ENCODE measurements at places on chromosomes 1 and 21.

- DNase-seq: no peak
Observed at GRCh38 chr1:3237994-3238702, 169.1 kb downstream of the PRDM16 start.

DNA sequence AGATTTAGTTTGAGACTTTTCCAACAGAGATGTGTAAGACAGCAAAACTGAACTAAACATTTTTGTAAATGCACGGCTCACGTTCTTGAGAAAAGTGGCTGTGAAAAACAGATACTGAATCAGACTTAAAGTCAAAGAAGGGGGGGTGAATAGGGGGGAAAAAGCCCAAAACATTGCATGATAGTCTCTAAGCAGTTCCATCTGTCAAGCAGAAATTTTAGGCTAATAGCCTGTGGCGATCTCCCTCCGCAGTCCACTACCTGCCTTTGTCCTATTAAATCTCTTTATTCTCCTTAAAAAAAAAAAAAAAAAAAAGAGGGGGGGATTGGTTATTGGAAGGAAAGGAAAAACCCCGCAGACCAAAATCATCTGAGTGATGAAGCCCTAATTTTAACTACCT is 217.6 kb upstream of the NFIA start:
- DNase-seq: no peak

DNA sequence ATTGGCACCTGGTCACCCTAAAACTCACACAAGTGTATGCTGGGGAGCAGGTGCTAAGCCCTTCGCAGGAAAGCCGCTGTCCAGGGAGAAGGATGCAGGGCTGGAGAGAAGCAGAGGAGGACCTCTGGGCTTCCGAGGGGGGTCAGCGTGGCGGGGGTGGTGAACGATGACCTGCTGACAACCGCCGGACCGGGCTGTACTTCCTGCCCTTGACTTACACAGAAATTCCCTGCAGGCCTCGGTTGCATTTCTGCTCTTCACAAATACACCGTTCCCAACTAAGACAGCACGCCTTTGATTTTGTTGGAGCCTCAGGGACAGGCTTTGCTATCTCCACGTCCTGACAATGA is 37.6 kb downstream of the SLC2A7 start:
- no peak for DNase-seq

DNA sequence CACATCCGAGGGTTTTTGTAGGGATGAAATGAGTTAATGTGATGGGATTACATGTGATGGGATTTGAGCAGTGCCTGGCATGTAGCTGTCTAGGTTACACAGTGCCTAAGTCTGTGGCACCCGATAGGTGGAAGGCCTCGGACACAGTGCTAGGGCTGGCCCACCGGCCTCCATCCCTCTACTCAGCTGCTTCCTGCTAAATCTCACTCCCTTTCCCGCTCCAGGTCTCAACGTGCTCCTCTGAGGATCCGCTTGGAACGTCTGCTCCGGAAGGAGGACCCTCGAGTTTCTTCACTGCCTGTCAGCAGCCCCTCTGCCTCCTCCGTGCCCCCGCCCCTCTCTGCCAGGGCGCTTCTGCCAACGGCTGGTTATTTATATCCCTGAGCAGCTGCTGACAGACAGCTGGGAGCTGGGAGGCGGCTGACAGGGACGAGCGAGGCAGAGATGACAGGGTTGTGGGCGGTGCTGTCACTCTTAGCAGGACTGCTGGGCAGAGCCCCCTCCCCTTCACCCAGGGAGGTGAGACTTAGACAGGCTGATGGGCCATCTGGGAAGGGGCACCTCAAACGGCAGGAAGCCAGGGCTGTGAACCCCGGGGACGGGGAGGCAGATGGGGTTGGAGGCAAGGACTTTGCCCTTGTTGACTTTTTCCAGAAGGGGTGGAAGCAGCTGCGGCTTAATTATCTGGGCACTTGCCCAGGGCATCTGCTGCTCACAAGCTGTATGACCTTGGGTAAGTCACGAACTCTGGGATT is 26.6 kb upstream of the LRRN2 start:
- DNase-seq: peak; percentile 71

GRCh38 chr1:111217183-111217910 is 10.2 kb upstream of the CHI3L2 start:
- no peak for DNase-seq

DNA sequence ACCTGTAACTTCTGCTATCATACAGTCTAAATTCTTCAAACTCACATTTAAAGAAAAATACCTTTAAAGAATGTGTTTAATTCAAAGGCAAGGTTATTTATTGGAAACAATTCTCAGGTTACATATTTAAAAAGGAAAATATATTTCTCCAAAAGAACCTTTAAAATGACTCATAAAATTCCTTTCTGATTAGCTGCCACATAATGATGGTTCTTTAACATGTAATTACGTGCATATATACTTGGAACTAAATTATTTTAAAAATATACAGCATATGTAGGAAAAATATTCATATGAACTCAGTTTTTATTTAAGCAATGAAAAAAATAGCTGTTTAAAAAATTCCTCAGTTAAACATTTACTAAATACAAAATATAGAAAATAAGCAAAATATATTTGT is 173.6 kb downstream of the COP1 start:
- no peak for DNase-seq

DNA sequence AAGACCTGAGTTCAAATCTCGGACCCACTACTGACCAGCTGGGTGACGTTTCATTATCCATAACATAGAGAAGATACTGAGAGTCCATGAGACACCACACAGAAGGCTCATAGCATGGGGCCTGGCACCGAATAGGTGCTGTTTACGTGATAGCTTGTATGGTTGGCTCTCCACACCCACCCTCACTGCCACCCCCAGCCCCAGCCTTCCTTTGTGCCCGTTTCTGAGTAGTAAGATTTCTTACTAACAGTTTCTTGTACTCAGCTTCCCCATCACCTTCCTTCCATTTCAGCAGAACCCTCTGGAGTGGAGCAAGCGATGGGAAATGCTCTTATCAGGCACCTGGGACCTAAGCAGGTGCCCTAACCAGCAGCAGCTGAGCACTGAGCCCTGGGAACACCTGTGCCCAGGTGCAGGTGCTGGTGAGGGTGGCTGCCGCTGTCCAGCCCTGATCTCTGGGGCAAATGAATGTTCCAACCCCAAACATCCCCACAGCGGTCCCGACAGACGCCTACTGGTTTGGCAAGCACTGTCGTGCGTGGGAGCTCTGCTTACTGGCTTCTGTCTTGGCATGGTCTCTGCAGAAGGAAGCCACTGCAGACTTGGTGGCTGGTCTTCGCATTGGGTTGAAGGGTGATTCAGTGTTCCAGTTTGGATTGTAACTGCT is 225.4 kb downstream of the CAMTA1 start:
- no peak for DNase-seq

DNA sequence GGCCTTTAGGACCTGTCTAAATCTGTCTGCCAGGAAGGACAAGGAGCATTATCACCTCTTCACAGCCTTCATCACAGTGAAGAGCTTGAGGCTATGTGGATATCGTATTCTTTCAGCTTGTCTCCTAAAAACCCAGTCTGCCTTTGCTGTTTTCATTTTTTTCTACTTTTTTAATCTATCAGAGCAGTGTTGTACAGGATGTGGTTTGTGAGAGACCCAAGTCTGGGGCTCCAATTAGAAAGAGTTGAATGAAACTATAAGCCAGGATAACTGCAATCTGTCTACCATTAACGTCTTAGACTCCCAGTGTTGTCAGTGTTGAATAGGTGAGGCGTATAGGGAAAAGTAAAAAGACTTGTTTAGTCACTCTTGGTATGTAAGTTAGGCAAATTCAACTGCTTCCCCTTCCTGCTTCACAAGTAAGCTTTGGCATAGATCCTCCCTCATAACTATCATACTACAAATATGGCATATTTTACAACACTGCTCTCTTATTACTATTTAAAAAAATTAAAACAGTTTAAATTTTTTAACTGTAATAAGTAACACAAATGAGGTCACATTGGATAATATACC is 1225.8 kb upstream of the PRMT6 start:
- DNase-seq: no peak

- DNase-seq: peak; percentile 44
Observed at GRCh38 chr1:164659621-164660411, 100.8 kb downstream of the PBX1 start.

GRCh38 chr1:214648801-214649200 is 45.8 kb downstream of the CENPF start:
- no peak for DNase-seq

- DNase-seq: no peak
Observed at GRCh38 chr1:150106341-150106740, 38.8 kb downstream of the VPS45 start.

DNA sequence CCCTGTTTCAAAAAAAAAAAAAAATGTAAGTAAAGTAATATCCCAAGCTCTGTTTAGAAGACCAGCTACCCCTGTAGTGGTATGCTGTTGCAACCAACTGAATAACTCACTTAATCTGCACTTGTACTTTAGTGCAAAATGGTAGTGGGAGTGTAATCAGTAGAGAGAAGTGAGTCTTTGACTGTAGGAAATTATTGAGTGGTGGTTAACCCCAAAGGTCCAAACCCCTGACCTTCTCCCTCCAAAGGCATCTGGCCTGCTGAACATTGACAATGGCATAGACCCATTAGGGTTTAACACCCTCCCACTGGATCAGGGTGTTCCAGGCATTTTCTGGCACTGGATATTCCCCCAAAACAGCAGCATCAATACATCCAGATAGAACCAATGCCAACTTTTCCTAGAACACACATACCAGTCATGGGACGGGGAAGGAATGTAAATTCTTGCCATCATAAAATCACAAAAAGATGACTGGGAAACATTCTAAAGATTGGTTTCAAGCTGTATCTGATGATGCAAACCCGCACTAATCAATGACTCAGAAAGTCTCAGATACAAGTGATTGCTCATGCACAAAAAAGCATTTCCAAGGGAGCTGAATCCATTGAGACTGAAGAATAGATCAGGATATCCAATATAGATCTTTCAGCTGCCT is 110.3 kb downstream of the MRPL39 start:
- no peak for DNase-seq

- DNase-seq: no peak
Observed at GRCh38 chr1:170146720-170147263, 1.0 kb downstream of the NTMT2 start.

- DNase-seq: no peak
Observed at GRCh38 chr1:180528868-180529470, 26.6 kb upstream of the ACBD6 start.

DNA sequence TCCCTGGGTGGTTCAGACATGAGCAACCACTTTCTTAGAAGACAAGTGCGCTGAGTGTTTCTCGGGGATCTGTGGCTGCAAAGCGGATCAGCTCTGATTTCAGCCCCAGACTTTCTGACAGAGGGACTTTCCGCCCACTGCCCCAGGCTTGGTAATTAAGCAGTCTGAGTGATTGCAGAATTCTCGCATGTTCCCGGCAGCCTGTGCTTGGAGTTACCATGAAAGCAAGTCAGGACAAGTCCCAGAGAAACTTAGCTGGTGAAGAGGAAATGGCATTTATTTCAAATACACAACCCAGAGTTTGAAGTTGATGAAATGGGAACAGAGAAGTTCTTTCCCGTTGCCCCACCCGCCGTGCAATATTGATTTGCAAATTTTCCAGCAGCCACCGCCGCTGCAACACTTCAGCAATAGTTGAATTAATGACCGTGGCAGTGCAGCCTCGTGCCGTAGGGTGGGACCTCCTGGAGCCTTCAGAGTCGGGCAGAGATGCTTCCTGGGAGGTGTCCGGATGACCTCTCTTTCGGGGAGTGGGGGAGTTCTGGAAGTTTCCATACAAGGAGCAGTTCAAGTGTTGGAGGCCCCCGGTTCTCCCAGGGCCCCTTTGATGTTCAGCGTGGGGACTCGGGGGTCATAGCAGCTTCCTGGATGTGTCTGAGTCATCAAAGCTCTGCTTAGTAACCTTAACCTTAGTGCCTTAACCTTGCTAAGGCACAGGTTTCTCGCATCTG is 134.7 kb downstream of the KAZN start:
- no peak for DNase-seq

GRCh38 chr1:32464191-32464715 is 619 bp upstream of the ZBTB8B start:
- DNase-seq: no peak

- no peak for DNase-seq
Observed at GRCh38 chr1:99315305-99315704, 51.0 kb downstream of the PLPPR4 start.

DNA sequence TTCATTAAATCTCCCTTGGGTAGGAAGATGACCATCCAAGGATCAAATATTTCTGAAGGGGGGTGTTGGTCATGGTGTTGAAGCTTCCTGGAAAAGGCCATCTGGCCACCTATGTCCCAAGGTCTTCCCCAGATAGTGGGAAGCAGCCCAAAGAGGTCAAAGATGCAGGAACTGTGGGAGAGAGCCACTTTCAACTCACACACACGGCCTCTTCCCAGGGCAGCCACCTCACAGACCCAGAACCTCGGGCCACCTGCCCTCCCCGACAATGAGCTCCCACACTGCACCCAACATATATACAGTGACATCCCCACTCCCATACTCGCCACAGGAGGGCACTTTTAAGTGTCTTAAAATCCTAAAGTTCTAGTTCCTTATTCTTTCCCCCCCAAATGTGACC is 164.5 kb upstream of the ETV3 start:
- no peak for DNase-seq

- DNase-seq: peak; percentile 49
Observed at GRCh38 chr21:40386294-40386911, 460.6 kb downstream of the DSCAM start.

DNA sequence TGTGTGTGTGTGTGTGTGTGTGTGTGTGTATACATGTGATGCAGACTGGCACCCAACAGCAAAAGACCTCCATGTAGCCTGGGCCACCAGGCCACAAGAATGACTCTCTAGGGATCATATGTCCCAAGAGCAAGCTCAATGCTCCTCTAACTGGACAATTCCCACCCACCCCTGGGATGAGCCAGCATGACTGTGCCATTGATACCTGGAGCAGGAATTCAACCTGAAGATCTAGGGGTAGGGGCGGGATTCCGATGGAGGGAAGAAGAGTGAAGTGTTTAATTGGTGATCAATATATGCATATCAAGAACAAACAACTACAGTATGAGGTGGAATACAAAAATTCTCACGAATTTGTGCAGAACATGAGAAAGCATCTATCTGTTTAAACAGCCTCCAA is 136.2 kb downstream of the PSMG1 start:
- no peak for DNase-seq
